A549 treated with CORT108297 at 1 μM for 4 hours (cell line): ENCODE measurements at places on chromosomes 3 and 15. TPM values are rescaled to one million over a fixed set of nuclear protein-coding genes. Genes with fewer than 3 reads are reported as not detected.

The EHHADH gene
- total RNA-seq: 2.4 to 5.5 TPM (median 2.9 TPM) in 5 replicates

The CPEB1 gene
- 2.9 to 3.6 TPM (median 3.3 TPM) in 5 replicates for total RNA-seq

The FBXW12 gene
- not detected in 5 replicates for total RNA-seq

The CD96 gene
- total RNA-seq: 0.02 TPM in 1 of 5 replicates, not detected in the others

The SENP5 gene
- 5.4 to 7.5 TPM (median 6.8 TPM) in 5 replicates for total RNA-seq

The SCG5 gene
- 2.1 to 2.8 TPM (median 2.2 TPM) in 5 replicates for total RNA-seq

The A4GNT gene
- total RNA-seq: not detected in 5 replicates

The KCNH8 gene
- 0.05 TPM in 1 of 5 replicates, not detected in the others for total RNA-seq

The ZNF660 gene
- total RNA-seq: not detected in 5 replicates
